ENCODE measurements at places on chromosomes 12 and 14.
A peak's percentile ranks its signal among the peaks of the same experiment; 100 is the strongest.

GRCh38 chr12:46109343-46110222 is 119.2 kb upstream of the SCAF11 start:
- no peak for DNase-seq

- DNase-seq, result no peak
These were observed 48.2 kb upstream of the EEA1 start for GRCh38 chr12:92977326-92977725.

- DNase-seq, result no peak
These were observed 244.0 kb downstream of the SNAPC1 start for GRCh38 chr14:62006116-62006731.

DNA sequence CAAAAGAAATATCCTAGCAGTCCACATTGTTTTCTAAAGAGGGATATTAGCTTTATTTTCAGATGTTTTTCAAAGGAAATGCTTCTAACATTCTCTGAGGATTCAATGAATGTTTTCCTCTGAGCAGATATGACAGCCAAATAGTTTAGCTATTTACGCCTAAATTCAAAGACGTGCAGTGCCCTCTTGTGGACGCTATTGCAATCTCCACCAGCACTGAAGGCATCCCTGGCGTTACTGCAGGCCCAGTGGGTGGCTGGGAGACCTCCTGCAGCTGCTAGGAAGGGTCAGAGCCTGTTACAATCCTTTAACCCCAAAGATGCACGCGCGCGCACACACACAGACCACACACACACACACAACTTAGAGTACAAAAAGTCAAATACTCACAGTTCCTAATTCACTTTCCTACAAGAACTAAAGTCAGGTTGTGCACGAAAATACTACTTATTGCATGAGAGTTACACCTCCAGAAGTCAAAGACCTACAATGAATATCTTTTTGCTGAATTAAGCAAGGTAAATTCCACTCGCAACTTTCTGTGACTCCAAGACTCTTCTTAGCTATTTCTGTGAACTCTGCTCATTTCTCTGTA is 589.3 kb upstream of the TMEM132C start:
- peak; percentile 10 for DNase-seq

DNA sequence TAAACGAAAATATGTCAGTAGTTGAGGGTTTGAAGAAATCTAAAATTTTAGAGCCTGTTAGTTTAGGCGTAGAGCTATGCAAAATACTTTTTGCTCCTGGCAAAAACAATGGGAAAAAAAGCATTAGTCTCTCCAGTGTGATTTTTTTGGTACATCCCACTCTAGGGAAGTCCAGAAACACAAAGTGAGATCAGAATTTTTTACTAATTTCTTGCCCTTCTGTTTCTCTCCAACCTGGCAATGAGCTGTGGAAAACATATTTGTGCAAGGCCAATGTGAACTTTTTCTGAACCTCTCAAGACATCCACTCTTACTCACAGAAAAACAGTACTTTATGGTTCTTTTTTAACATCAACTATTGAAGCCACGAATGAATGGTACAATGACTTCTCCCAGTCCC is 56.9 kb upstream of the DCN start:
- DNase-seq, result no peak

DNA sequence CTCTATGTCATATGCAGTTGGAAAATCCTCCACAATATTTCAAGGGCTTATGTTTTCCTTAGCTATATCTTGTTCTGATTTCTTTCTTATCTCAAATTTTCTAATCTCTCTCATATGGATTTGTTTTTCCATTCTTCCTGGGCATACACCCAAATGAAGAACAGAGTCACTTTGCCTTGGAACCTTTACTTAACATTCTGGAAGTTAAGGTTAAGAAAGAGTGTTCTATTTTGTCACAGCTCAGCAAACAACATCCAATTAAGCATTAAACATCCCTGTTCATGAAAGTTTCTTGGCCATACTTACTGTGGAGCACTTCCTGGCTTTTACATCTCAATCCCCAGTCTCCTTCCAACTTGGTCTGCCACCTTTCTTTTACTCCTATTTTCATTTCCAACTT is 5.3 kb downstream of the NAV3 start:
- DNase-seq, result no peak

- no peak for DNase-seq
These were observed 6.1 kb upstream of the CEP170B start for GRCh38 chr14:104858811-104859426.

Data from NCI-H524 treated with DMSO at 0.1 percent for 48 hours (cell line).